ENCODE measurements at places on chromosomes 5 and 9. TPM values are rescaled to one million over a fixed set of nuclear protein-coding genes. Genes with fewer than 3 reads are reported as not detected.

The NFX1 gene
- 36.6 TPM for total RNA-seq

DNA sequence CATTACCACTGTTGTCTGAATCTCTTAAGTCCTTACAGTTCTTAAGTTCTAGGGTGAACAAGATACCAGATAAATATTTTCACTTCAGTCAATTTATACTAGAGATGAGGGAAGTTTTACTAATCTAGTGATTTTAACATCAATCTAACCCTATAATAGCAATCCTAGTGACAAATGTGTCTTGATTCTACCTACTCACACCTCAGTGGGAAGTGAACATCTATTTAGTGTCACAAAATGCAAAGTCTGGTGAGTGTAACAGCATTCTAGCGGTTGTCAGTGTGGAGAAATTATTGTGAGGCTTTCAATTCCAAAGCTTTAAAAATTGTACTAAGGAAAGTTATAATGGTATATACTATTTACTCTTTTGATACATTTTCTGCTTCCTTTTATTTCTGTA, 225.8 kb upstream of the CYLC2 start:
- no peak for DNase-seq

DNA sequence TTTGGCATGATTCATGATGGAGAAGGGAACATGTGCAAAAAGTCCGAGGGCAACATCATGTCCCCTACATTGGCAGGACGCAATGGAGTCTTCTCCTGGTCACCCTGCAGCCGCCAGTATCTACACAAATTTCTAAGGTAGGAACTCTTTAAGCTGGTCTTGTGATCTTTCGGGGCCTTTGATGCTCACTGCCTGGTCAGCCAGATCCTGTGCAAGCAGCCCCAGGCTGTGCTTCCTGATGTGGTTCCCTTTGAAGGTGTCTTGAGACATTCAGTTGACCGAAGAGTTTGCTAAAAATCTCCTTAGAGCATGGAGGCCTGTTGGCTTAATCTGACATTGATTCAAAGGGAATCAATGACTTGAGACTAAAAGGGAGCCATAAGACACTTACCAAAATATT, 60.0 kb downstream of the ADAMTS16 start:
- DNase-seq: no peak

DNA sequence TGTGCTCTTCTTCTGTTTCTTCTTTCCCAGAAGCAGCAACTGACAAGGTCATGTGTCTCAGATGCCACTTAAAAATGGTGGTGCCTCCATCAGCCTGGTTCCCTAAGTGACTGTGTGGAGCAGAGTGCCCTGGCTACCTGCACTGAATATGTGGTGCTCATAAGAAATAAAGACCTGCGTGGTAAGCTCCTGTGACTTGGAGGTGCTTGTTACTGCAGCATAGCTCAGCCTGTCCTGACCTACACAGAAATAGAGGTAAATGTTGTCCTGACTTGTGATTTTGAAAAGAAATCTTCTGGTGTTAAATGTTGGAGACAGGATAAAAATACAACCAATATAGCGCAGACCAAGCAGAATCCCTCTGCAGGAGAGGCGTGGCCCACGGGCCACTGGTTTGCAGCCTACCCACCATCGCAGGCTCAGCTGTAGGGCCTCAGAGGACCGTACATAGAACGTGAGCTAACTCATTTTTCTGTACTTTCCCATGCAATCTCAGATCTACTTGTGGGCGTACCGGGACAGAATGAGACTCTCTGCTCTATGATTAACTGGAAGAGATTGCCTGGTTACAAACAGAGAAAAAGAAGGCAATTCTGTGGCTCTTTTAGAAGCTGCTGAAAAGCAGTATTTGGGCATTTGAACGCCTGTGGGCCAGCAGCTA, 79.4 kb upstream of the UNC5A start:
- DNase-seq: no peak

DNA sequence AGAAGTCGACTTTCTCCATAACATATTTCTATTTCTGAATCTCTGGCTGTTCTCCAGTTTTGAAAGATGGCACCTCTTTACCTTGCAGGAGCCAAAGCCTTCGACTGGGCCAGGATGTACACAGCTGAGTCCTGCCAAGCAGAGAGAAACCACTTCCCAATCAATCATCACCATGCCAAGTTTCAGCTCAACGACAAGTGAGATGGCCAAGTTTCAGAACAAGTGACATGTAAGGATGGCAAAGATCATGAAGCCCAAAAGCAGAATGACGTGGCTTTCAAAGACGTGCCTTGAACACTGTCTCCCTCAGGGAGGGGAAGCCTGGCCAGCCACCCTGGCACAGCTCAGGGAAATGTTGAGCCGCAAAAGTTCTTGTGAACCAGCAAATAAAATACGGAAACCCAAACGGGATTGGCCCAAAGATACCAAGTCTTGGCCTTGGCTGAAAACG, 17.7 kb downstream of the STK10 start:
- no peak for DNase-seq

The SEMA6A gene
- total RNA-seq: 4.9 TPM

The CTXN3 gene
- not detected for total RNA-seq

- DNase-seq: no peak
Measured at GRCh38 chr5:135810188-135810943, 24.1 kb upstream of the SLC25A48 start.

- DNase-seq: no peak
Measured at GRCh38 chr9:36416890-36417289, 16.8 kb upstream of the RNF38 start.

The PPP3R2 gene
- not detected for total RNA-seq

DNA sequence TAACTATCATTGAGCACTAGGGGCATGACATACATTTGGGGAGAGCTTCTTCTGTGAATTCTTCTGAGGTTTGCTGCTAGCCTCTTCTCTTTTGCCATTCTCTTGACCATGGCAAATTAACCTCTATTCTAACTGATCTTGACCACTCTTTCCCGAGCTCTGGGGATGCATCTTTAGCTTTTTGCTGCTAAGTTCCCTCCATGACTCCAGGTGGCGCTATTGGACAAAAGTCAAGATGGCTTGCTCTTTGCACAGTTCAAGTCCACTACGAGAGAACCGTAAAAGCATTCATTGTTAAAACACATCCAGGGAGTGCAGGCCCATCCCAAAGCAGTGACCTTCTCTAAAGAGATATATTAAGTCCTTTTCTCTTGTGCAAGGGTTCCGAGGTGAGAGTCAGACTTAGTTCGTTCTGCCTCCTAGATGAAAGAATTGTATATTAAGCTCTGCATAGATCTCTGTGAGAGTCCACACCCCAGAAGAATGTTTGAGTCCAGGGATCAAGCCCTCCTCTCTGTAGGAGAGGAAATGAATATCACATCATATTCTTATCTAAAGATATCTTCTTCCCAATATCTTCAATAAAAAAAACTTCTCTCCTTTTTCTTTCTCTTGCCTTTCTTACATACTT, 1152.9 kb upstream of the CDH6 start:
- no peak for DNase-seq

The LHX3 gene
- total RNA-seq: not detected

The CARTPT gene
- not detected for total RNA-seq
